G401 (cell line): ENCODE measurements at places on chromosomes 7 and 10. TPM values are rescaled to one million over a fixed set of nuclear protein-coding genes. Genes with fewer than 3 reads are reported as not detected.

DNA sequence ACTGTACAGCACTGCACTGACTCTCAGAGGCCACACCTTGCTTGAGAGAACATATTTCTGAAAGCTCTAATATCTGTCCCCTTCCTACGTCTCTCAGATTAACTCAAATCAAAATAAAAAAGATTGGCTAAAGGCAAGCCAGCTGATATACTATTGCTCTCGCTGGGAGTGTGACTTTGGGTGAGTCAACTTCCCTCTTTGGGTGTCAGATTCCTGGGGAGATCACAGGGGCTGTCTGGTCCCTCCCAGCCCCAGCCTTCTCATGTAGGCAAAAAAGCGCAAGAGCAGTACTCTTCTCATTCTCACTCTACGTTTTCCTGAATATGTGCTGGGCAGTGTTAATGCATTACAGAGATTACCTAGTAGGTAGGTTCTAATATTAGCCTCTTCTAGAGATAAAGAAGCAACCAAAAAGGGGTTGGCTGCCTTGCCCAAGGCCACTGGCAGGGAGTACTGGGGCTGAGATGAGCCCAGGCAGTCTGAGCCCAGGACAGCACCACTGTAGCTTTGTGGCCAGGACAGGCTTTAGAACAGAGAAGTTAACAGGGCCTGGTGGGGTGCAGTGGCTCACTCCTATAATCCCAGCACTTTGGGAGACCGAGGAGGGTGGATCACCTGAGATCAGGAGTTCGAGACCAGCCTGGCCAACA, 9.1 kb upstream of the DENND2A start:
- DNase-seq: no peak

GRCh38 chr7:103142494-103142893, 6.4 kb downstream of the NAPEPLD start:
- DNase-seq: no peak

- DNase-seq: no peak
Observed at GRCh38 chr7:91288208-91288824, 24.1 kb downstream of the FZD1 start.

DNA sequence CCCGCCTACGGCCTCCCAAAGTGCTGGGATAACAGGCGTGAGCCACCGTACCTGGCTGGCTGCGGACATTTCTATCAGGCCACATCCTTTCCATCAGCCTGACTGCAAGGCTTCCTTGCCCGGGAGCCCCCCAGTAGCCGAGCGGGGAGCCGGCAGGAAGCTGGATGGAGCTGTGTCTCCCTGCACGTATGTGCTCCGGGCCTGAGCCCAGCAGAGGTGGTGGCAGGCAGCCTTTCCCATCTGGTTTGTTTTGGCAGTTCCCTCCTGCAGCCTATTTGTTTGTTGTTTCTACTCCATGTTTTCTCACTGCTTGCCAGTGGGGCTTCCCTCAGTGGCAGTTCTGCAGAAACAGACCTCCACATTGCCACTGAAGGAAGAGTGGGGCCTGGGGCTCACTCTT, 5.4 kb downstream of the POP7 start:
- no peak for DNase-seq

GRCh38 chr7:94510582-94511496, 1.2 kb downstream of the CASD1 start:
- DNase-seq: peak; percentile 68

DNA sequence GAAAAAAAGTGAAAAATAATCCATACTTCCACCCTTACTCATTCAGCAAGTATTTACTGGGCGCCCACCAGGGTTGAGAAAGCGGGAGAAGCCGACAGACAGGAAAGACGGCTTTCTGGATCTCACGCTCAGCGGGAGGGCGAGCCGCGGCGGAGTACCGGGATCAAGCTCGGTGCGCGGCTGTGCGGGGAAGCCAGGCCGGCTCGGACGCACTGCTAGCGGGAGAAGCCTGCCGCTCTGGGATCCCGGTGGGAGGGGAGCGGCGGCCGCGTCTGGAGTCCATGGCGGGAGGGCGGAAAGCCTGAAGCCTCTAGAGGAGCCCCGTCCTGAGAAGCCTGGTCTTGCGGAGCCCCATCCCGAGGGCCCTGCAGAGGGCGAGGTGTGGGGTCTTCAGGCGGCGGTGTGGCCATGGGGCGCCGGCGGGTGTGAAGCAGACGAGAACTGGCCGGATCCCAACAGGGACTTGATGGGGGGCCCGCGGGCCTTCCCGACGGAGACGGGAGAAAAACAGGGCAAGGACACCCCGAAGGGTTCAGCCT, 82.9 kb downstream of the VIPR2 start:
- no peak for DNase-seq

DNA sequence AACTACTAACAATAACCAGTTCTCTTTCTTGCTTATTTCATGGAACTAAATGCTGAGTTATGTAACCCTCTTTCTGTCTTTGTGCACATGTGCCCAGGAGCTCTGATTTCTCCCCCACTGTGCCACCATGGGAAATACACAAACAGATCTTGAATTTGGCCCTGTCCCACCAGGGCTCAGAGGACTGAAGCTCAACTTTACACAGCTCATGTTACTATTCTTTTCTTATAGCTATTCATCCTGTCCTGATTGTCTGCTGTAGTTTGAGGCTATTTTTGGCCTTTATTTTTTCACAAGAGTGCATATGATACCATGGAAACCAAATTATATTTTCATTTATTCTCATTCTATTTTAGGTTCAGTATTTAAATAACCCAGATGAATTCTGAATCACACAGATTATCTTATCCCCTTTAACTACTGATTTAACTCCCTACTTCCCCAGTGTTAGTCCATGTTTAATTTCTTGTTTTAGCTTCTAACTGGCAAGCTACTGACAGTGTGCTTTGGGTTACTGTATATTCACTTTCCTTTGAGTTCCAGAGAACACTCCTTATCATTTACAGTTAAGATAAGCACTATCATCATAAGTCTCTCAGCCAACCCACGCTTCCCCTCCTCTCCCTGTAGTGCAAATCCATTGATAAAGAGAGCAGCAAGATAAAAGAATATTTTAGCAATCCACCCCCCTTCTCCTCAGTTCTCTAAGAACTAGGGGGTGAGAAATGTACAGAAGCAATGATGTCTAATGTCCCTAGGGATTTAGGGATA, 71.8 kb upstream of the GSDME start:
- DNase-seq: no peak

DNA sequence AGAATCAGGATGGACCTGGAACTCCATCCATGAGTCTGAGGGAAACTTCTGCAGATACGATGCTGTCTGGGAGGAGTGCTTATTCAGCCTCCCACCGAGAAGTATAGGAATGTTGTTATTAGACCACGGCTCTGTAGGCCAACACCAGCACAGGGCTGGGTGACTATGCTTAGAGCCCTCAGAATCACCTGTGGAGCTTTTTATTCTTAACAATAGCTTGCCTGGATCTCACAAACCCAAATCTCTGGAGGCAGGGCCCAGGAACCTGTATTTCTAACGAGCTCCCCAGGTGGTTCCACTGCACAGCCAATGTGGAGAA, 55.6 kb upstream of the ARID5B start:
- DNase-seq: no peak

MSS51 gene
- 0.61 and 0.86 TPM in 2 replicates for total RNA-seq

CFAP70 gene
- total RNA-seq: 0.78 and 2.0 TPM in 2 replicates

ZNF365 gene
- total RNA-seq: not detected in 2 replicates

ATG9B gene
- total RNA-seq: 0.34 and 0.49 TPM in 2 replicates
